Left lung (tissue), 14 donors: ENCODE measurements at places on chromosomes 12 and 14.

- DNase-seq, result peak; percentile 51
These were observed 347 bp downstream of the SYNDIG1L start for GRCh38 chr14:74425525-74426201.

DNA sequence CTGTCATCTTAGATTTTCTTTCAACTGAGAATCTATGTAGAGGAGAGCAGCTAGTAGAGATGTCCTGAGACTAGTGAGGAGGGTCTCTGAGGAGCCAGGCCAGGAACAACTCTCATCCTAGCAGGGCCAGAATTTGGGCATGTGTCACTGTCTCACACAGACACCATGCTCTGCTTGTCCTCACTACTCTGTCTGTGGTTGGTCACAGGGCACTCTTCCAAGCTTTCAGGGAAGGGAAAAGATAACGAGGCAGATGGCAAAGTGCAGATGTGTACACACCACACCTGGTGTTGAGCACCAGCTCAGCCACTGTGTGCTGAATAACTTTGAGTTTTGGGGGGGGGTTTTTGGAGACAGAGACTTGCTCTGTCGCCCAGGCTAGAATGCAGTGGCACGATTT is 2.5 kb downstream of the SSPN start:
- DNase-seq, result no peak

DNA sequence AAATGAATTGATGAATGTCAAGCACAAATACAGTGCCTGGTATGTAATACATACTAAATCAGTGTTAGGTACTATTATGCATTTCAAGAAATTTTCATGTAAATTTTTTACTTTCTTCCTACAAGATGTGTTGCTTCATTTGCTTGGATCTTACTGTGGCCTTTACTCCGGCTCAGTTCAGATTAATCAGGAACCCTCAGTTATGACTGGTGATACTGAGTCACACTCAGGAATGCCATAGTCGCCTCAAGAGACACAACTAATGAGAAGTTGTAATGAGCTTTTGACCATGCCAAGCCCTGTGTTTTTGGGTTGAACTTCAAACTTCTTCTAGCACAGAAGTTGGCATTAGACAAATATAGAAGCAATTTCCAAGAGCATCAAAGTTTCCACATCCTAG is 96.0 kb downstream of the TGFB3 start:
- DNase-seq, result no peak

DNA sequence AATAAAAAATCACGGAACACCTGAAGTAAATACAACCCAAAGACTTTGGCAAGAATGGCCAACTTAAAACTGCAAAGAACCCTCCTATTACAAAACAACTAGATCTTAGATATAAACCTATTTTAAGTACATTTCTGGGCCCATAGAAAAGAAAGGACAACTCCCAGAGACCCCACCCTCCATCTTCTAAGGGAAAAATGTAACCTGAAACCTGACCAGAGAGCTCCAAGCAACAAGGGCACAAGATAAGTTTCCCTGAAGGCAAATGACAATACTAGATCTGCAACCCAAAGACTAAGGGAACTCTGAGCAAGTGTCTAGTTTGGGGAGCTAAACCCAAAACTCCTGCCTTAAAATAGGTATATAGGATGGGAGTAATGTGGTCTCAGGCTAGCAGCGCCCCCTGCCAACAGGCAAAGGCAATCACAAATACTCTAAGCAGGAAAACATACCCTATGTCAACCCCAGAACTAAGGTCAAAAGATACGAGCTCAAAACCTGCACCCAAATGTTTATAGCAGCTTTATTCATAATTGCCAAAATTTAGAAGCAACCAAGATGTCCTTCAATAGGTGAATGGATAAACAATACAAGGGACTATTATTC is 218.9 kb downstream of the ITPR2 start:
- peak; percentile 25 for DNase-seq
